Sigmoid colon (tissue), 7 donors: ENCODE measurements at places on chromosomes 12 and 14. TPM values are rescaled to one million over a fixed set of nuclear protein-coding genes. Genes with fewer than 3 reads are reported as not detected.

DNA sequence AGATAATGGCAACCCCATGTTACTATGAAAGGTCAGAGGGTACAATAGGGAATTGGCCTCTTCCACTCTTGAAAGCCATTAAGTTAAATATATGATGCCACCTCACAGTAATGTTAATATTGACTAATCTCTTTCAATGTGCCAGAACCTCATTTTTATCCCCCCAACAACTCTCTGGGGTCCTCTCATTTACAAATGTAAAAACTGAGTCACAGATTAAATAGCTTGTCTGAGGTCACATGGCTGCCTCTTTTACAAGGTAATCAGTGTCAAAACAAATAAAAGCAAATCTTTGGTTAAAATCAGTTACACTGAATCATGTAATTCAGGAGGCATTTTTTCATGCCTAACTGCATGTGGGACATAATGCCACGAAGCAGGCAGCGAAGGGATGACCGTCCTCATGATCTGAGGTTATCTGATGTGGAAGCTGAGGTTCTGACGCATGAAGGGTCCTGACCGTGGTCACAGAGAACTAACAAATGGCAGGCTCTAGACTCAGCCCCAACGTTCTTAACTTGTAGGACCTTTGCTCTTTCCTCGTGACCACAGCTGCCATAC, 78.5 kb downstream of the PTPN21 start:
- DNase-seq, result no peak

DNA sequence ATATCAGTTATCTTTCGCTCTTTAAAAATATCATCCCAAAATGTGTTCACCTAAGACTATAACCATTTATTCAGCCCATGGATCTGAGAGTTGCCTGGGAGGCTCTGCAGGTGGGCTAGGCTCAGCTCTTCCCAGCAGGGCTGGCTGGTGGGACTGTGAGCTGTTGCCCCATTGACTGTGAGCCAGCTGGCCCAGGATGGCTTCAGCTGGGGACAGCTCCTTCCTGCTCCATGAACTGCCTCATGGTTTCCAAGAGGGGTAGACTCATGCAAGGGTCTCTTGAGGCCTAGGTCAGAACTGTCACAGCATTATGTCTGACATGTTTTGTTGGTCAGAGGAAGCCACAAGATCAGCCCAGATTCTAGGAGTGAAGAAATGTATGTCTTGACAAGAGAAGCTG, 114.1 kb upstream of the E2F7 start:
- DNase-seq, result no peak

Gene SPATS2
- 32.1 TPM for total RNA-seq

DNA sequence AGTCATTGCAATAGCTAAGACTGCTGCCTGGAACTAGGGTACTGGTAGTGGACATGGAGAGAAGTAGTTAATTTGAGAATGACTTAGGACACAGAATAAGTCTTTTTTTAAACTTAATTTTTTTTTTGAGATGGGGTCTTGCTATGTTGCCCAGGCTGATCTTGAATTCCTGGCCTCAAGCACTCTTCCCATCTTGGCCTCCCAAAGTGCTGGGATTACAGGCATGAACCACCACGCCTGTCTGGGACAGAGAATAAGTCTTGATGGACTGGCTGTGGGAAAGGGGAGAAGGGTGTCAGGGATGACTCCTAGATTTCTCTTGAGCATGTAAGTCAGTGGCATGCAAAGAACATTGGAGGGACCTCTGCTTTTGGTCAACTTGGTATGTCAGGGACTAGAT, 42.9 kb downstream of the LIN52 start:
- no peak for DNase-seq

Gene RD3L
- not detected for total RNA-seq

- no peak for DNase-seq
Measured at GRCh38 chr12:49026101-49026500, 7.5 kb upstream of the PRKAG1 start.

DNA sequence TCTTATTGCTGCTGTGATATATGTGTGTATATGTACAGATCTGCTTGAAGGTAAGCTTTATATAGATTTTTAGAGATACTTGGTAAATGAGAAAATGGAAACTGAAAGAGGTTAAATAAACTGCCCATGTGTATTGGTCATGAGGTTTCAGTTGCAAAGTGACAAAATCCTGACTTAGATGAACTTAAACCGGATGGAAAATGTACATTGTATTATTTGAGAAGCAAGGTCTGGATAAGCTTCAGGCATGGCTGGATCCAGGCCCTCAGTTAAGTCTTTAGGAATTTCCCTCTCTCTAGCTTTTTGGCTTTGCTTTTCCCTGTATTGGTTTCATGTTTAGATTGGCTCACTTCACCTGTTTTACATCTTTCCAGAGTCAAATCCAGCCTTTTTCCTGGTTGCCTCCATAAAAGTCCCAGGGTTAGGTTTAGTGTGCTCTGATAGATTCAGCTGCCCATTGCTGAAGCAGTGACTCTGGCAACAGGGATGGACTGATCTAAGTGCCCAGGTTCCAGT, 21.0 kb upstream of the MAP1LC3B2 start:
- DNase-seq, result no peak

GRCh38 chr12:26809611-26810285, 23.2 kb downstream of the ITPR2 start:
- DNase-seq, result no peak

DNA sequence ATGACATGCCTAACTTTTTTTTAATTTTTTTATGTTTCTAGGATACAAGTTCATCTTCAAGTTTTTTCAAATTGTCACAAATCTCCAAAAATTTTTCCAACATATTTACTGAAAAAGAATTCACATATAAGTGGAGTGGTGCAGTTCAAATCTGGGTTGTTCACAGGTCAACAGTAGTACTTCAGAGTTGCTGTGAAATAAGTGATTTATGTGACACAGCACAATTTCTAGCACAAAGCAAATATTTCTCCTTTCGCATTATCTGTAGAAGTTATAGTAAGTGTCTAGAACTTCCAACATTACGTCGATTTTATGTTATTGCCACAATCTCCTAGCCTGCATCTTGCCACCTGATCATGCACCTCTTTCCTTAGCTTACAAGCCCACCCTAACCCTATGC, 9.7 kb upstream of the KRT2 start:
- no peak for DNase-seq
